ENCODE measurements at places on chromosomes 5 and 9.

DNA sequence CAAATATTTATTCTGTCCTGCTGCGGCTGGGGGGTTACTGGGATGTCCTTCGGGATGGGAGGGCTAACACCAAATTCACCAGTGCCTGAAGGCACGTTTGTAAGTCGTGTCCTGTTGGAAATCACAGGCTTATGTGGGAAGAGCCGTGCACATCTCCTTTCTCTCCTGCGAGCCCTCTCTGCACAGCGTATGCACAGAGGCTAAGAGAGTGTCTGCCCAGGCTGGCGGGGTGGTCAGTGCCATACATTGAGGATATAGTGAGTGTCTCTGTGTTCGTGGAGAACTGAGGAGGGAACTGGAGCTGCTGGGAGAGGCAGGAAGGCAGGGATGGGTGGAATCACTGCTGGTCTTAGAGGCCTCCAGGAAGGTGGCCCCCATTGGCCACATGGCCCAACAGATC, 110.1 kb downstream of the WNK2 start:
- DNase-seq, result no peak

DNA sequence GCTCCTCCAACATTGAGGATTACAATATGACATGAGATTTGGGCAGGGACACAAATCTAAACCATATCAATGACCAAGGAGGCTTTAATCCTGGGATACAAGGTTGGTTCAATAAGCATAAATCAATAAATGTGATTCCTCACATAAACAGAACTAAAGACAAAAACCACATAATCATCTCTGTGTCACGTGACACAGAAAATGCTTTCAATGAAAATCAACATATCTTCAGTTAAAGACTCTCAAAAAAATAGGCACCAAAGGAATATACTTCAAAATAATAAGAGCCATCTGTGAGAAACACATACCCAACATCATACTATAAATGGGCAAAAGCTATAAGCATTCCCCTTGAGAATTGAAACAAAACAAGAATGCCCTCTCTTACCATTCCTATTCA, 604.9 kb downstream of the SEMA5A start:
- no peak for DNase-seq

DNA sequence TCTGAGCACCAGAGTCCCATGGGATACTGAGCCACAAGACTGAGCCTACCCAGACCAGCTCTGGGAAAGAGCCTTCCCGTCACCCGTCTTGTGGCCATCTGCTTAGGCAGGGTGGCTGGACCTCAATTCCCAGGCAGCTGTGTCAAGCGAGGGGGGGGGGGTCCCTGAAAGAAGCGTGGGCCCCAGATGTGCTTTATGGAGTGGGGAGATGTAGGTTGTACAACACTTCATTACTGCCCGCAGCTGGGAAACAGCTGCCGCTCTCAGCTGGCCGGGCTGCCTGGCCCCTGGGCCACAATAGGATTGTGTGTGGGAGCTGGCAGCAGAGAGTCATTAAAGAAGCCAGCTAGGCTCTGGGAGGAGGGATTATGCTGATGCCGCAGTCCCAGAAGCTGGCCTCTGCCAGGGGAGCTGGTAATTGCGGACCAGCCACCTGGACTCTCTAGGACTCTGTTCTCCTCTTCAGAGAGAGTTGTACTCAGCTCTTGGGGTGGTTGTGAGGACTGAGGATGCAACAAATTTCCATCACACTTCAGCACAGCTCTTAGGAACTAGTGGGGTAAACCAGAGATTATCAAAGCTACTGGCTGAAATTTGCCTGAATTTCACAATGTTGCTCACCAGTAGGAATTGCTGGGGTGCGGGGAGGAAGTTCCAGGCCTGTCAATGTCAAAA, 145.4 kb downstream of the GADD45G start:
- DNase-seq, result no peak

- DNase-seq, result peak; percentile 15
Measured at GRCh38 chr9:35553670-35554543, 51.2 kb upstream of the TESK1 start.

- no peak for DNase-seq
Measured at GRCh38 chr5:128349044-128349858, 188.8 kb downstream of the FBN2 start.

DNA sequence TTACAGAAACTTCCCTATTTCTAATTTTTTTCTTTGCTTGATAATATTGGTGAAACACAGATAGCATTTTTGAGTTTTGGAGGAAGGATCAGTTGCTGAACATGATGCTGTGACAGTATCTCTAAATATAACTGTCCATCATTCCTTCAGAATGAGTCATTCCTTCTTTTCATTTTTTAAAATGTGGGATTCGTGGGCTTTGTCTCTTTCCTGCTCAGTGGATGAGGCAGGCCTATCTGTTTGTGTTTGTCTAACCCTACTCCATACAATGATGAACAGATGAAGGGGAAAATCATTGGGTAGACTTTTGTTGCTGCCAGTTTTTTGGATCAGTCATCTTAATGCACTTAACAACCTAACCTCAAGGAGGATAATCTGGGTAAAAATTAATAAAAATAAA, 15.7 kb upstream of the OR13C8 start:
- no peak for DNase-seq

DNA sequence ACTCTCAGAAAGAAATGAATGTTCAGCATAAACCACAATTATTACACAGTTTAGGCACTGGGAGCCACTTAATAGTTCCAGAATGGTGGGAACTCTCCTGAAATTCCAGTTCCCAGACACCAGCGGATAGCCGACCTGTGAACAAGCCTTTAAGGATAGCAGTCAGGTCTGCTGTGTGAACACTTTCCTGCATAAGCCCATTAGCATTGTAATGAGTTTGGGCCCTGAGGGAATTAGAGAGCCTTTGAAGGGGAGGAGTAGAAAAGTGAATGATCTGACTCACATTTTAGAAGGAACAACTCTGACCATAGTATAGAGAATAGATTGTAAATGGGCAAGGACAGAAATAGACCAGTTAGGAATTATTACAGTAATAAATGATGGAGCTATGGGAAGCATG, 189.1 kb downstream of the ADGRV1 start:
- no peak for DNase-seq

GRCh38 chr9:131522257-131523085, 8.6 kb downstream of the UCK1 start:
- no peak for DNase-seq

DNA sequence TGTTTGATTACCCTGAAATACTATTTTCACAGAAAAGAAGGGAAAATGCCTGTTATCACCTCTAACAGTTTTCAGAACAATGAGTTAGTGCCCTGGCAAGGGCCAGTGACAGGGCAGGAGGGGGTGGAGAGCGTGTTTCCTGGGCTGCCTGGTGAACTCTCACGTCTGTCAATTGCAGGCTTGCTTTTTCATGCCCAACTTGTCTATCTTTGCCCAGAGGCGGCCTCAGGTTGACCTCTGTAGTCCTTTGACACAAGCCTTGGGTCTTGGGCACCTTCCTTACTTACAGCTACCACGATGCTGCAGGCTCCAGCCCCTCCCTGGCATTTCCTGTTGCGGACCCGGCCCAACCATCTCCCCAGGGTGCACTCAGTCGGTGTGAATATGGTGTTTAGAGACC, 2.2 kb upstream of the CEL start:
- DNase-seq, result no peak

DNA sequence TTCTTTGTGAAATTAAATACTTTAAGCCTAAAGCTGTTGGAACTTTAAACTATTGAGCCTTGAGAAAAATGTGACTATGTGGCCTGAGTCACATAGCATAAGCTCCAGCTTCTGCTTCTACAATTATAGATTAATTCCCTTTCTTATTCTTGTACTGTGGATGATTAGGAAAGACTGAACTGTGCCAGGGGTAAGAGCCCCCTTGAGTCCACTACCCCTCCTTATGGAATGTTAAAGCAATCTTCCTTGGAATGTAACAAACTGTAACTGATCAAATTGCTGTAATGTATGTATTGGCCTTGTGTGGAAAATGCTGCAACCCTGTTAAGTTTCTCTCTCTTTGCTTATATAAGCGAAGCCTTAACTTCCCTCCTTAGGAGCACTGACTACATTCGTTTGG, 273.2 kb downstream of the FAM170A start:
- no peak for DNase-seq

GRCh38 chr9:35423499-35423898, 66.4 kb upstream of the RUSC2 start:
- DNase-seq, result no peak

- DNase-seq, result no peak
Measured at GRCh38 chr5:104793755-104794080, 1231.1 kb upstream of the NUDT12 start.

DNA sequence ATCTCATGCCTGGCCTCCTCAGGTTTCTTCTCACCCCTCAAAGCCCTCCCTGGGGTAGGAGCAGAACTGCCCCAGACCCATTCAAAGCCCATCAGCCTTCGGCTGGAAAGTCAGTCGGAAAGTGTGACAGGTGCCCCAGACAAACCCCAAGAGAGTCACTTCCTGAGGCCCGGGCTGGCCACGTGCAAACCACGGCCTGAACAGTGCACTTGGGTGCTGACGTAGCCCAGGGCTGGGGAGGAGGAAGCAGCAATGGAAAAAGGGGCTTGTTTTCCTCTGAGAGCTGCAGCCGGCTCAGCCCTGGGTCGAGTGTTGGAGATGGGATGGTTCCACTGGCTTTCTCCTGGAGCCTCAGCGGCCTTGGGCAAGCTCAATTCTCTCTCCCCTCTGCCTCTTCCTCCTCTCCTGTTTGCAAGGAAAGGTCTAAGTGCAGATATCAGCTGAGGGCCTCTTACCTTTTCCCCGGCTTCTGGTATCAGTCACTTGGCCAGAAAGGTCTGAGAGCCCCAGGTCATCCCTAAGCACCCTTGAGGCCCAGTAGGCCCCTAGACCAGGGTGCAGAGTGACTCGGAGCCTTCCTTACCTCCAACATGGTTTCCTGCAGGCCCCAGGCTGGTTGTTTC, 5.9 kb upstream of the EGR1 start:
- peak; percentile 83 for DNase-seq

- DNase-seq, result peak; percentile 23
Measured at GRCh38 chr5:14685757-14686156, 21.2 kb downstream of the OTULIN start.

DNA sequence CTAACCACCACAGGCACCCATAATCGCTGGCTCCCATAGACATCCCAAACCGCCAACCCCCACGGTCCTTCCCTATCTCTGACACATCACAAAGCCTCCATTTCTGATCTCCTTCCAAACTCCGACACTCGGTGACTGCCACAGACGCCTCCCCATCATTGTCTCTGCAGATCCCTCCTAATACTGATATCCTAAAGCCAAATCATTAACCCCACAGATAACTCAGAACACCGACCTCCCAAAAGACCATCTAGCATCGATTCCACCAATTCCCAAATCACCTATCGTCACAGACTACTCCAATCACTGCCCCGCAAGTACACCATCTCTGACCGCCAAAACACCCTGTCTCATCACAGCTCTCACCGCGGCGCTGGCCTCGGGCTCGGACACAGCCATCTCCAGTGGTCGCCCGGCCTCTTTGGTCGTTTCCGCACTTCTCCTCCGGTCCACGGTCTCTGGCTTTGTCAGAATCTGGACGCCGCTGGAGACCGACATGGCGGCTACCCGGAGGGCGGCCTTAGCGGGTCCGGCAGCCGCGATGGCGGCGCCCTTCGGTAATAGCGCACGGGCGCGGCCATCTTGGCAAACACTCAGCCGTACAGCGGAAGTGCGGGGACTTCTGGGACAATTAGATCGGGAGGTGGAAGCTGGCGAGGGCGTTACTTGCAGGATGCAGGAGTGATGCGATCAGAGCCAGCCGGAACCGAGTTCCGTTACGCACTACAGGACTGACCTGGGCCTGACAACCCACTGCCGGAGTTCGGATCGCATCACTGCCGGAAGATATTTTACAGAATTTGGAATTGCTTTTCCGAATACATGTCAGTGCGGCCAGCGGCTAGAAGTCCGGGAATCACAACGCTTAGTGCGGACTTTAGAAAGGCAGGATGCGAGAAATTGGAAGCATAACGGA, at the start of gene ZFP37:
TSS of gene ZFP37 (minus strand) at position 534 of the 916 bp plus-strand sequence. CDS start at position 498, 36 bp downstream.
- DNase-seq, result peak; percentile 54

DNA sequence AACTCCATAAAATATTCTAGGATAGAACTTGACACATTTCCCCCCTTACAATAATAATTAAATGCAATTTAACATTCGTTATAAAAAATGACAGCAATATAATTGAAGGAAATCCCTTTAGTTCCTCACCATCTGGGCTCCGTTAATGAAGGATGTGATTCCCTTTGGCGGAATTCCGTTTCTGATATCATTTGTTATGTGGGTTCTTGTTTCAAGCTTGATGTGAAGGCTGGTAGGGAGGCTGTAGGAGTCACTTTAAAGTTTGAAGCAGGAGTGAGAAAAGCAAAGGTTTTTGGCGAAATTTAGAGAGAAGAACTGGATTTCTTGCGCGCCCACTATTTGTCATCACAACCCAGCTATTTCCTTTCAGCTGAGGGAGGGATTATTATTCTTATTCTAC, 4.0 kb downstream of the RGS7BP start:
- no peak for DNase-seq

GRCh38 chr5:138448481-138449398, 9.9 kb downstream of the REEP2 start:
- DNase-seq, result no peak

- DNase-seq, result no peak
Measured at GRCh38 chr5:58259685-58260152, 200.2 kb downstream of the PLK2 start.

- no peak for DNase-seq
Measured at GRCh38 chr5:37886242-37886905, 46.5 kb upstream of the GDNF start.

DNA sequence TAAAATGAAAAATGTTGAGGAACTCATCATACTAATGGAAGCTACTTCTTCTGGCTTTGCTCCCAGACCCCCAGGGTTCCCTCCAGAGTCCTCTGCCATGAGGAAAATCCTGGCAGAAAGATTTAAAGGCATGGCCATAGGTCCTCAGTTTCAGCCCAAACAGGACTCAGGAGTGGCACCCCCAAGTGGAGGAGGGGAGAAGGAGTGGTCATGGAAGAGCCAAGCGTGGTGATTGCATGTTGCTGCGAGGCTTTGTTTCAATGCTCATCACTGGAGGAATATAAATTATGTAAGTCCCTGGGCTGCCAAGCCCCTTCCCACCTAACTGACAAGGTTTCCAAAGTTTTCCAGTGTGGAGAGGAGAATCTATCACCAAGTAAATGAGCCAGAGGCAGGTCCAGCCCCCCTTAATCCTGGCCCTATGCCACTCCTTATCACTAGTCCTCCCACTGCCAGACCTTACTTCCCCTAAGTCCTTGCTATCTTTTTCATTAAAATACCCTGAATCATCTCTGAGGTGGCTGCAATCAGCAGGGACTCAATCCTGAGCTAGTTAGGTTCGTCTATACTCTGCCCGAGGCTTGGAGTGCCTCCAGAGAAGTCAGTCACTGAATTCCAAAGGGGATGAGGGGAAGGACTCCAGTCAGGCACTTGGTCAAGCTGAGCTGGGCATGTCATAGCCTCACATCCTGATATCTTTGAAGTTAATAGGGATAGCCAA, 70.7 kb upstream of the TAF1L start:
- DNase-seq, result no peak

GRCh38 chr5:154562244-154562880, 84.3 kb upstream of the HAND1 start:
- no peak for DNase-seq

DNA sequence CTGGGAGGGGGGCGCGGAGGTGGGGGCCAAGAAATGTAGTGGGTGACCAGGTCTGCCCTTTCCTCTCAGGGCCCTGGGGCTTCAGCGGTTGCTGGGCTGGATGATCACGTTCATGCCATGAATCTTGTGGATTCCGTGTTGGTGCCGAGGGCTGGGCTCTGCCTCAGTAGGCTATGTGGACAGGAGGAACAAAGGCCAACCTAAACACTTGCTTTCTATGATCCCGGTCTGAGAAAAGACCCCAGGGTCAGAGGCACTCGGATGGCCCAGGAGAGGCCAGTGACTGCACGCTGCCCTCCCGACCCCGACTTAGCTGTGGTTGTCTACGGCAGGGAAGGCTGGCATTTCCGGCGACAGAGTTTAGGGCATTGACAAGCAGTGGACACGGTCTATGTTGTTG, 26.6 kb downstream of the PHF2 start:
- no peak for DNase-seq
